ENCODE measurements at places on chromosomes 5 and 9.

DNA sequence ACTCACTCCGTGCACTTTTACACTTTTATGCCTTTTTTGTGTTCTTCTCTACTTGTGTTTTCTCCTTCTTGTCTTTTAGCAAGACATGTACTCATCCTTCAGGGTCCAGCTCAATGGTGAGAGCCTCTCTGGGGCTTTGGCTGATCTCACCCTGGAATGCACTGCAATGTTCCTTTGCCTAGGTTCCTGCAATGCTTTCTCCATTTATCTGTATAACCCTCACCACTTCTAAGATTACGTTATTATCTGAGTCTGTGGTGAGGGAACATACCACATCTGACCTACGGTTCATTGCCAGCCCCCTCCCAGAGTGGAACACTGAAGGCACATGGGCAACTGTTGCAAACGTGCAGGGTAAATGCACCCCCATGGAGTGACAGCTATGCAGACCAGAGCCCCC is 47.3 kb downstream of the KCNIP1 start:
- DNase-seq = no peak

GRCh38 chr9:3385871-3386270 is 139.9 kb downstream of the RFX3 start:
- no peak for DNase-seq

- no peak for DNase-seq
Measured at GRCh38 chr5:135245521-135246499, 153.2 kb downstream of the MACROH2A1 start.

- DNase-seq = no peak
Measured at GRCh38 chr9:13948037-13948436, 365.9 kb downstream of the NFIB start.
